ENCODE measurements at places on chromosomes 5 and 9.

DNA sequence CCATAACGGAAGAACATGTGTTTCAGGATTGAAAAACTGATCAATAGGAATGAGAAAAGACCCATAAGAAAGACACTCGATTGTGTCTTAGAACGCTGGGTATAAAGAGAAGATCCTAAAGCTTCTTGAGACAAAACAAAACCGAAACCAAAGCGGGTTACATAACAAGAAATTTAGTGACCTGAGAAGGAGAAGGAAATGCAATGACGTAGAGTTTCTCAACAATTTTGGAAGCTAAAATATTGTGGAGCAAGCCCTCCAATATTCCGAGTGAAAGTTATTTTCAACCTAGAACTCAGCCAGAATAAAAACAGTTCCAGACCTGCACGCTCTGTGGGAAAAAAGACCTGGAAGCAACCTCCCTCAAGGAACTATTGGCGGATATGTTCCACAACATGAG is 81.9 kb upstream of the FREM1 start:
- no peak for DNase-seq

DNA sequence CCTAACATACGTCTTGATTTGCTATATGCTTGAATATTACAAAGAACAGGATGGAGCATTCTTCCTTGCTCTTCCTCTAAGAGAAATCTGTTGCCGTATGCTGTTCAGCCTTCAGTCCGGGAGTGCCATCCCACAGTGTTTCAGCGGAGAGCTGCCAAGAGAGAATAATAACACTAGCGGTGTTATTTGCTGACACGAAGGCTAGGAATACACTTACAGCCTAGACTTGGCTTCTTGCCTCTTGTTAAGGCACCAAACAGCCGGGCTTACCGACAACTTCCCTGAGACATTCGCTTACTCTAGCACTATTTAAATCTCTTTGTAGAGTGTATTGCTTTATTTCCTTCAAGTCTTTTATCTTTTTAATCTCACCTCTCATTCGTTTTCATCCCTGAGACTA is 31.4 kb downstream of the KCTD16 start:
- no peak for DNase-seq

- DNase-seq, result no peak
Observed at GRCh38 chr5:566636-567309, 42.5 kb upstream of the SLC9A3 start.

DNA sequence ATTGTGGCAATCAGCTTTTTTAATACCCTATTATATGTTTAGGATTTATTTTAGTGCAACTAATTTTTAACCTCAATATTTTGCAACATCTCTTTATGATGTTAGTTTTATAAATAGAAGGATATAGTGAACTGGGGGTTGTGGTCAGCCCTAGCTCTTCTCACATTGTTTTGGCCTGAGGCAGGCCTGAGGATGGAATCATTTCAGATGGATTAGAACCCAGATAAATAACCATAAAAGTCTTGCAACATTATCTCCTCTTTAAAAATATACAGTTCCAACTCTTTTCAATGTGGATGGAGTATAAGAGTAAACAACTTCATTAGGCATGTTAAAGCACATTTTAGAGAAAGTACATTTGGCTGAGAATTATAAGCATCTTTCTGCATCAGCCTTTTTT is 522.7 kb downstream of the NR2F1-AS1 start:
- DNase-seq, result no peak

GRCh38 chr5:101995585-101995984 is 300.5 kb downstream of the SLCO4C1 start:
- DNase-seq, result no peak

All from stimulated activated CD8-positive, alpha-beta memory T cell treated with anti-CD3 and anti-CD28 coated beads, Interleukin-15, amount 100 ng/mL, for 4 hours (primary cell).